Thymus (tissue), 14 donors: ENCODE measurements at places on chromosomes 2 and 18.
A peak's percentile ranks its signal among the peaks of the same experiment; 100 is the strongest.

DNA sequence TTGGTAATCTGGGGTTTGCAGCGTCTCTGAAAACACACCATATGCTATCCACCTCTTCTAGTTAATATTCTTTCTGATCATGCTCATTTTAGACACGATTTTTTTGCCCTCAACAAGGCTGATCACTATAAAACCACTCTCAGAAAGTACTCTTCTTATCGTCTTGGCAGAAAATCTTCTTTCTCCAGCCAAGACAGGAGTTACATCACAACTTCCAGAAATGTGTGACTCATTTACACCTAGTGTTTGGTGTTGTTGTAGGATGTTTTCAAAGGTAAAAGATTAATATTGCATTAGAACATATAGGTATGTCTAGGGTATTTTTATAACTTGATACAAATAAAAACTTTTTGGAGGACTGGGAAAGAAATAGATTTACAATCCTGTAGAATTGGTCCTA, 138.5 kb upstream of the NETO1 start:
- peaks cover 11% of the 10 kb centered on the region for H3K4me1 ChIP-seq
- DNase-seq = no peak
- H3K27me3 ChIP-seq = no peaks in the 10 kb centered on the region
- H3K27ac ChIP-seq = no peak overlapping the region
- no peaks in the 10 kb centered on the region for H3K36me3 ChIP-seq

GRCh38 chr18:524466-524865, 24.0 kb upstream of the COLEC12 start:
- no peak for DNase-seq
- no peaks in the 10 kb centered on the region for H3K4me1 ChIP-seq
- no peaks in the 10 kb centered on the region for H3K36me3 ChIP-seq
- no peak overlapping the region for H3K27ac ChIP-seq
- no peaks in the 10 kb centered on the region for H3K27me3 ChIP-seq
- H3K4me3 ChIP-seq = no peak overlapping the region

- H3K27ac ChIP-seq = no peak overlapping the region
- H3K4me1 ChIP-seq = no peaks in the 10 kb centered on the region
- H3K4me3 ChIP-seq = no peak overlapping the region
- no peaks in the 10 kb centered on the region for H3K27me3 ChIP-seq
- H3K36me3 ChIP-seq = no peaks in the 10 kb centered on the region
Observed at GRCh38 chr18:24988253-24988840, 363.6 kb downstream of the ZNF521 start.

GRCh38 chr2:236121546-236121945, 46.6 kb downstream of the GBX2 start:
- H3K27me3 ChIP-seq = no peaks in the 10 kb centered on the region
- no peak overlapping the region for H3K4me3 ChIP-seq
- no peak for DNase-seq

DNA sequence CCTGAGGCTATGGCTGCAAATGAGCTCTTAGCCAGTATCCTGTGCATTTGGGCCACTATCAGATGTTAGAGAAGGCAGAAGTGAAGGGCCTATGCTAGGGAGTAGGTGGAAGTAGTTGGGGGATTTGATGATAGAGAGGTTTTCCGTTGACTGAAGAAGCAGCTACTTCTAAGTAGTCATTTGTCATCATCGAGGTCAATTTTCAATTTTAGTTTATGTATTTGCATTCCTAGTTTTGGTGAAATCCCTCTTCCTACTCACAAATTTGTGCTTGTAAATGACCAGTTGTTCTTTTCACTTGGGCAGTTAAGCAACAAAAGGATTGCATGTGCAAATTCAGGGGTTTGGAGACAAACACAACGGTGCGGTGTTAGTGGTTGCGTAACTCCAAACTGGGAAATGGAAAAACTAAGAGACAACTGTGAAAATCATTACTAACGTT, 48.5 kb upstream of the PELI1 start:
- H3K27ac ChIP-seq = peak overlapping the region; percentile 21
- H3K36me3 ChIP-seq = no peaks in the 10 kb centered on the region
- H3K27me3 ChIP-seq = no peaks in the 10 kb centered on the region
- H3K4me1 ChIP-seq = no peaks in the 10 kb centered on the region
- no peak overlapping the region for H3K4me3 ChIP-seq
- DNase-seq = no peak

GRCh38 chr2:66692521-66693054, 257.7 kb downstream of the MEIS1 start:
- H3K27me3 ChIP-seq = no peaks in the 10 kb centered on the region
- no peak for DNase-seq
- H3K27ac ChIP-seq = no peak overlapping the region
- H3K4me1 ChIP-seq = no peaks in the 10 kb centered on the region
- H3K36me3 ChIP-seq = no peaks in the 10 kb centered on the region

GRCh38 chr2:134927195-134927594, 8.6 kb downstream of the CCNT2 start:
- H3K4me1 ChIP-seq = no peaks in the 10 kb centered on the region
- no peak overlapping the region for H3K4me3 ChIP-seq
- H3K27me3 ChIP-seq = no peaks in the 10 kb centered on the region
- DNase-seq = no peak
